ENCODE measurements at places on chromosomes 7 and 10. TPM values are rescaled to one million over a fixed set of nuclear protein-coding genes. Genes with fewer than 3 reads are reported as not detected.

Gene LRMDA
- 11.1 TPM for total RNA-seq

Gene CNPY1
- not detected for total RNA-seq

- no peak overlapping the region for H3K27ac ChIP-seq
- no peak overlapping the region for H3K4me3 ChIP-seq
- H3K4me1 ChIP-seq = no peaks in the 10 kb centered on the region
- no peaks in the 10 kb centered on the region for H3K36me3 ChIP-seq
- no peaks in the 10 kb centered on the region for H3K27me3 ChIP-seq
- no peak for DNase-seq
Measured at GRCh38 chr7:24432677-24433076, 140.6 kb upstream of the PALS2 start.

- no peak overlapping the region for H3K4me3 ChIP-seq
- peak overlapping the region; percentile 79 for H3K27ac ChIP-seq
- H3K4me1 ChIP-seq = no peaks in the 10 kb centered on the region
- no peaks in the 10 kb centered on the region for H3K36me3 ChIP-seq
- DNase-seq = no peak
- H3K27me3 ChIP-seq = no peaks in the 10 kb centered on the region
Measured at GRCh38 chr7:87316846-87317552, 28.5 kb upstream of the CROT start.

Gene RADIL
- total RNA-seq = 8.5 TPM

Gene PEX1
- 20.2 TPM for total RNA-seq

GRCh38 chr7:16762177-16762576 lies 8.6 kb downstream of the TSPAN13 start:
- no peaks in the 10 kb centered on the region for H3K36me3 ChIP-seq
- H3K4me3 ChIP-seq = no peak overlapping the region
- no peaks in the 10 kb centered on the region for H3K27me3 ChIP-seq
- no peak overlapping the region for H3K27ac ChIP-seq

Gene SEMA3E
- total RNA-seq = 13.5 TPM

DNA sequence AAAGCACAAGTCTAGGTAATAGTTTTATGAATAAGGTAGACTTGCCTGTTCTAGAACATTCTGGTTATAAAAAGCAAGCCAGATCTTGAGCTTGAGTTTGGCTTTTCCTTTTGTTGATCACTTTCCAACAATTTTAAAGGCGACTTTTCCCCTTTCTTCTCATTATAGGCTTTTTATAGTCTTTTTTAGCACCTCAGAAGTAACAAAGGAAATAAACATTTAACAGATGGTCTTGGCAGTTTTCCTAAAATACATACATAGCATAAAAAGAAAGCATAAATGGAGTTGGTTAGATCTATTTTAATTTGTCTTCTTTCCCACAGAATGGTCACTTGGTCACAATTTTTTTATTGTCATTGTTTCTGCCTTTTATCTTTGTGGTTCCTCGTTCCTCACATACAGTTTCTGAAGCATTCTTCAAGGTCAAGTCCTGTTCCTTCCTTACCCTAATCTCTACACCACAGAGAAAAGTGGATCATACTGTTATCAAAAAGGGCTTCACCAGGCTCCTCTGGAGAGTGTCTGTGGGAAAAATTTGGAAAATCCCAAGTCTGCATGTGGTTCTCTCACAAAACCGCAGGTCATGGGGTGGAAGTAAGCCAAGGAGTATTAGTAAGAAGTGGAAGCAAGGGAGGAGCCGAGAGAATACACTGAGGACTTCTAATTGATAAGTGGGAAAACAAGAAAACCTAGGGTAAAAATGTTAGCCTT lies 31.3 kb downstream of the THNSL1 start:
- DNase-seq = no peak
- no peaks in the 10 kb centered on the region for H3K36me3 ChIP-seq

DNA sequence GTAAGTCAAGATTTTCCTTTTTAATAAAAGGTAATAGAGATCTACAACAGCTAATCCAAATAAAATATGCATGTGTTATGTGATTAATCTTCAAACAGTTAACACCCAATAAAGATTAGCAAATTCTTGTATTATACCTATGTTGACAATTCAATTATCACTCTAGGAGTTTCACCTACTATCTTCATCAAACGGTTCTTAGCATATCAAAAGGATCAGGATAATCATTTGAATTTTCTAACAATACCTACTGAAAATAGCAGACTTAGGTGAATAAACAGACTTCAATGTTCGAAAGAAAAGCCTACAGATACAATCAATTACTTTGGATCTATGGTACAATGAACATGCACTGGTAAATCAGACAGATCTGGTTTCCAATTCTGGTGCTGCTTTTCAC lies 268.3 kb downstream of the CACNA2D1 start:
- H3K4me1 ChIP-seq = no peaks in the 10 kb centered on the region
- no peaks in the 10 kb centered on the region for H3K36me3 ChIP-seq
- no peaks in the 10 kb centered on the region for H3K27me3 ChIP-seq

Gene CYP3A4
- 0.64 TPM for total RNA-seq

GRCh38 chr7:85261336-85261735 lies 74.5 kb upstream of the SEMA3D start:
- no peak overlapping the region for H3K27ac ChIP-seq
- H3K36me3 ChIP-seq = no peaks in the 10 kb centered on the region
- H3K27me3 ChIP-seq = no peaks in the 10 kb centered on the region
- no peak for DNase-seq

DNA sequence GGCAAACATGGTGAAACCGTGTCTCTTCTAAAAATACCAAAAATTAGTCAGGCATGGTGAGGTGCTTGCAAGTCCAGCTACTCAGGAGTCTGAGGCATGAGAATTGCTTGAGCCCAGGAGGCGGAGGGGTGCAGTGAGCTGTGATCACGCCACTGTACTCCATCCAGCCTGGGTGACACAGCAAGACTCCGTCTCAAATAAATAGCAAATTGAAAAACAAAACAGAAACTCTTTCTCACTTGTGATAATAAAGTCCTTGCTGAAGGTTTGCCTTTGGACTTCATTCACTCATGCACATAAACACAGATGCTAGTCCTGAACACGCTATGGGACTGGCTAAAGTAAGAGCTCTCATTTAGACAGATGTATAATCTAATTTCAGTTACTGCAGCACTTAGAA lies 37.6 kb downstream of the ANK3 start:
- H3K27ac ChIP-seq = no peak overlapping the region
- DNase-seq = no peak
- H3K36me3 ChIP-seq = no peaks in the 10 kb centered on the region
- no peak overlapping the region for H3K4me3 ChIP-seq

GRCh38 chr7:43767311-43767710 lies 8.8 kb downstream of the BLVRA start:
- H3K4me1 ChIP-seq = no peaks in the 10 kb centered on the region
- H3K27ac ChIP-seq = no peak overlapping the region
- H3K27me3 ChIP-seq = no peaks in the 10 kb centered on the region
- H3K36me3 ChIP-seq = no peaks in the 10 kb centered on the region
- DNase-seq = no peak
- H3K4me3 ChIP-seq = no peak overlapping the region

Data from breast epithelium (tissue), 4 donors.